HT1080 (cell line): ENCODE measurements at places on chromosomes 11 and 22. TPM values are rescaled to one million over a fixed set of nuclear protein-coding genes. Genes with fewer than 3 reads are reported as not detected.
A peak's percentile ranks its signal among the peaks of the same experiment; 100 is the strongest.

DNA sequence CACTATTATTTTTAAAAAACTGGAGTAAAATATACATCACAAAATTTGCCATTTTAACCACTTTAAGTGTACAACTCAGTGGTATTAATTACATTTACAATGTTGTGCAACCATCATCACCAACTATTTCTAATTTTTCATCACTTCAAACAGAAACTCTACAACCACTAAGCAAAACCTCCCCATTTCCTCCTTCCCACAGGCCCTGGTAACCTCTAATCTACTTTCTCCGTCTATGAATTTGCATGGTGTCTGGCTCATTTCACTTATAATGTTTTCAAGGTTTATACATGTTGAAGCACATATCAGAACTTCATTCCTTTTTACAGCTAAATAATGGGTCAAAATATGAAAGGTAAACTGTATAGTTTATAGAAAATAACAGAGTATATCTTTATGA is 24.4 kb downstream of the DDI1 start:
- DNase-seq = no peak

- no peak for DNase-seq
Measured at GRCh38 chr11:70742553-70743291, 344.4 kb downstream of the CTTN start.

DNA sequence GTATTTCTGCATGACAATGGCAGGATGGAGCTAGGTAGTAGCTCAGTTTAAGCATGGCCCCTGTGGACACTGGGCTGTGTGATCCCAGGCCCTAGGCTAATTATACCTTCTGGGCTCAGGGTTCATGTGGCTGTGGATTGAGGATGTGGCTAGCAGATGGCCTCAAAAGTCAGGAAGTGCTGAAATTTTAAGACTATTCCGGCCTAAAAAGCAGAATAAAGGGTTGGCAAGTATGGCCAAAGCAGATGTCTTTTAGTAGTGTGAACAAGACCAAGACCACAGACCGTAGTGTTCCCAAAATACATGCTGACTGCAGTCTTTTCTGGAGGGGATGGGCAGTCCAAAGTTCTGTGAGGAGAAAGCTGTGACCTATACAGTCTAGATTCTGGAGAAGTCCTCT is 115.7 kb upstream of the RAG2 start:
- DNase-seq = no peak

DNA sequence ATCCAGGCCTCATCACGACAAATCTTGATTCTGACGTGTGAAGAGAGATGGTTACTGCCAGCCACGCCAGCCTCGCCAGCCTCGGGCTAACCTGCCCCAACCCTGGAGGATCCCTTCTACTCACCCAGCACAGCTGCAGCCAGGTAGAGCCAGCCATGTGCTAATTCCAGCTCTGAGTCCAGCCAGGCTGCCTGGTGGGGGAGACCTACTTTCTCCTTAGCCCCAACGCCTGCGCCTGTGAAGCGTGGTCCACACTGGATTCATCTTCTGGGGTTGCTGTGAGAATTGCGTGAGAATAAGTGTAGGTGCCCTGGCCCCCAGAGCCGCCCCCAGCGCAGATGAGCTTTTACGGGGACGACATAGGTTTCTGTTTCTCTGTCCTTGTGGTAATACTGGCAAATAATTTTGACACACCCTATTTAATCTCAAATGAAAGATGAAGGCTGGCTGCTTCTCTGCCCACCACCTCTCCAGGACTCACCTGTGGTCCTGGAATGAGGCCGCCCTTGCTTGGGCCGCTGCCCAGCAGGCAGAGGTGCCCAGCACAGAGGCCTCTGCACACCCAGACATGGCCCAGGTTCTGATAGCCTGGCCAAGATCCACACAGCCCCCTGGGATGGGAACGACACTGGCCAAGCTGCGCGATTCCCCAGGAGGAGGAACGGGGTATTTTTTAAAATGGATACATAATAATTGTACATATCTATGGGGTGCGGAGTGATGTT is 528.4 kb downstream of the TBC1D22A start:
- no peak for DNase-seq

GRCh38 chr11:115939104-115939730 is 435.0 kb upstream of the CADM1 start:
- DNase-seq = no peak

- DNase-seq = no peak
Measured at GRCh38 chr11:86664930-86665329, 7.5 kb downstream of the ME3 start.

DNA sequence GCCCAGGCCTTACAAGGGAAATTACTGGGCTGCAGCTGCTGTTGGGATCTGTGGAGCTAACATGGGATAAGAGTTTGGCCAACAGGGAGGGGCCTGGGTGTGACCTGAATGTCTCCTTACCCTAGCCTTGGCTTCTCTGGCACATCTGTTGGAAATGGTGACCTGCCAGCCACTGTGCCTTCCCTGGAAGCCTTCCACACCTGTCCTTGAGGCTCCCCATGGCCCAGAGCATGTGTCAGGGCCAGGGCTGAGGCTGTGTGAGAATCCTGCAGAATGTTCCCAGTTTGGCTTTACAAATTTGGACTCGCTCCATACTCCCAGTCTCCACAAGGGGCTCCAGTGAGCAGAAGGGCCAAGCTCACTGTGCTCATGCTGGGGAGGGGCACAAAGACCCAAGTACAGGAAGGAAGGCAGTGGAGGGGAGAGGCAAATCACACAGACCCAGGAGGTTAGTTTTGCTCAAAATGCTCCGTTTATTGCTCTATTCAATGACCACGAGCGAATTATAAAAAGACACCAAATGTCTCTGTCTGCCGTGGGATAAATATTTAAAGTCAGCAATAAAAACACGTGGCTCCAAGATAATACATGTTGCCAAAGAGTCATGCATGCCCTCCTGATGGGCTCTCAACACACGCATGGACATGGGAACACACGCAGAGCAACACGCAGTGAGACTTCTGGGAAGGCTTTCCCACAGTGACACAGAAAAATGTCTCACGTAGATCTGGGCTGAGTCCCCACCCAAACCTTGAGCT is 1.7 kb upstream of the IGSF22 start:
- peak; percentile 26 for DNase-seq

GRCh38 chr11:8249482-8249881 is 14.2 kb downstream of the LMO1 start:
- DNase-seq = no peak

GRCh38 chr11:58574881-58575280 is 775 bp downstream of the LPXN start:
- peak; percentile 16 for DNase-seq

DNA sequence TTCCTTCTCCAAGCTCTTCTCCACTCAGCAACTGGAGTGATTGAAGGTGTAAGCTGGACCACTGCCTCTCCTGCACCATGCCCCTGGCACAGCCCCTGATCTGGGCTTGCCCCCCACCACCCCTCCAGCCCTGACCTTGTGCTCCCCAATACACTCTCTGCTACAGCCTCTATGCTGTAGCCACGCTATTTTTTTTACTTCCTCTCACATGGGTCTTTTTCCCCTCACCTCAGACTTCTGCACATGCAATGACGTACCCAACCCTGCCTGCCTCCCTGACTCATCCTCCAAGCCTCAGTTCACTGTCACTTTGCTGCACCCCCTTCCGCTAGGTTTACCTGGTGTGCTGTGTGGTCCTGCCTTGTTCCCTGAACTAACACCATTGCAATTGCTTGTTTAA is 9.0 kb downstream of the CSNK2A3 start:
- peak; percentile 32 for DNase-seq

- no peak for DNase-seq
Measured at GRCh38 chr11:24637520-24637919, 140.7 kb downstream of the LUZP2 start.

GRCh38 chr11:115179636-115180035 is 324.6 kb downstream of the CADM1 start:
- no peak for DNase-seq

- DNase-seq = peak; percentile 83
Measured at GRCh38 chr11:5364214-5364613, 12.9 kb downstream of the OR51B6 start.

GRCh38 chr11:128052912-128053641 is 534.3 kb downstream of the ETS1 start:
- DNase-seq = peak; percentile 84

GRCh38 chr11:121841487-121842191 is 274.4 kb downstream of the BLID start:
- DNase-seq = peak; percentile 26

- DNase-seq = peak; percentile 67
Measured at GRCh38 chr11:110833033-110833484, 120.8 kb upstream of the ARHGAP20 start.

DNA sequence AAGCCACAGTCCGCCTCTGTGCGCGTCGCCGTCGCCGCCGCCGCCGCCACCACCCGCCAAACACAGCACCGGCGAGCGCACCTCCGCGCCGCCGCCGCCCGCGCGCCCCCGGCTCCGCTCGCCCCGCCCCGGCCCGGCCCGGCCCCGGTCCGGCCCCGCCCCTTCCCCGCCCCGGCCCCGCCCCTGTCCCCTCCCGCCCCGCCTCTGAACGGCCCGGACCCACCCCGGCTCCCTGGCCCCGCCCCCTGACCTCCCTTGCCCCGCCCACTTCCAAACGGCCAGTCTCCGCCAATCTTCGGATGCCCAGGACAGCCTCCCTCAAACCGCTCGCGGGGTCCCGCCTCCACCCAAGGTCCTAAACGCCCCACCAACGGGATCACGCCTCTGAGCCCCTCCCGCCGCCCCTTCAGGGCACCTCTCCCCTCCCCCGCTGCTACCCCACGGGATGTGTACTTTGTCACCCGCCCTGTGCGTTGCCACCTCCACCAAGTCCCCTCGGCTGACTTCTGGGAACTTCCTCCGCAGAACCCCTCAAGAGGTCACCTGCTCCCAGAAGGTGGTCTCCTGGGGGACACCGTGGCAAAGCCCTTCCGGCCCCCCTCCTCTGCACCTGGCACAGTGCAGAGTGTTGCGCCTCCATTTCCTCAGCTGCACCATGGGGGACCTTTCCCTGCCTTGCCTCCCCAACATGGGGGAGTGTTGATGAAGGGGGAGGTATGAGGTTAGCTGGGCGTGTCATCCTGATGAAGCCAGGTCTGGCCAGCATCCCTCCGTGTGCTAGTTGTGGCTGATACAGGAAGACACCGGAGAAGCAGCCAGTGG is at the start of gene KIAA0930:
TSS of gene KIAA0930 (minus strand) at position 85 of the 822 bp plus-strand sequence. CDS start 191 bp downstream, outside the sequence.
- no peak for DNase-seq

DNA sequence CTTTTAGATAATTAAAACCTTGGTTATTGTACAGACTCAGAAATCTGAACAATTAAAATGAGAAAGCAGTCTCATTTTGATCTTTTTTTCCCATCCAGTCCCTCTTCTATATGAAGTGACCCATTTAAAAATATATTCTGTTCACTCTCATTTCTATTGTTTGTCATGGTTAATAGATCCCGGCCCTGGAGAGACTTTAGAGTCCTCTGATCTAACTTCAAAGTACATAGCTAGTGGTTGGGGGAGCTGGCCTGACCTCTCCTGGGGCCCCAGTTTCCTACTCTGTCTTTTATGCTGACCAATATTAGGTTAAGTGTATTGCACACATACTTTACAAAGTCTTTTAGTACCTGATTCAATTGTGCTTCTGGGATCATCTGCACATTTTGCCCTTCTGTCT is 13.5 kb downstream of the MRPL48 start:
- DNase-seq = no peak

DNA sequence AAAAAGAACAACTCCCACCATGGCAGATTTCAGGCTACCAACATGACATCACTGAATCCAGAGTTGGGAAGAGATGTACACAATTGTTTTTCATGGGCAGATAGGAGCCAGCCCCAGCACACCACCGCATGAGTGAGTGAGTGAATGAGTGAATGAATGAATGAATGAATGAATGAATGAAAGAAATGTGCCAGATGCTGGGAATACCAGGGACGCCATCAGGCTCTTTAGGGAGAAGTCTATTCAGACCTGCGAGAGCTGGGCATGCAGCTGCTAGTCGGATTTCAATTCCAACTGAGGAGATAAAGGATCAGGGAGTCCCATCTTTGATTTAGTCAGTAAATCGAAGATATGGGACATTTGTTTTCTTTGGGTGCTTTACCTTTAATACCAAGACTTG is 15.3 kb upstream of the FAM83F start:
- DNase-seq = no peak

DNA sequence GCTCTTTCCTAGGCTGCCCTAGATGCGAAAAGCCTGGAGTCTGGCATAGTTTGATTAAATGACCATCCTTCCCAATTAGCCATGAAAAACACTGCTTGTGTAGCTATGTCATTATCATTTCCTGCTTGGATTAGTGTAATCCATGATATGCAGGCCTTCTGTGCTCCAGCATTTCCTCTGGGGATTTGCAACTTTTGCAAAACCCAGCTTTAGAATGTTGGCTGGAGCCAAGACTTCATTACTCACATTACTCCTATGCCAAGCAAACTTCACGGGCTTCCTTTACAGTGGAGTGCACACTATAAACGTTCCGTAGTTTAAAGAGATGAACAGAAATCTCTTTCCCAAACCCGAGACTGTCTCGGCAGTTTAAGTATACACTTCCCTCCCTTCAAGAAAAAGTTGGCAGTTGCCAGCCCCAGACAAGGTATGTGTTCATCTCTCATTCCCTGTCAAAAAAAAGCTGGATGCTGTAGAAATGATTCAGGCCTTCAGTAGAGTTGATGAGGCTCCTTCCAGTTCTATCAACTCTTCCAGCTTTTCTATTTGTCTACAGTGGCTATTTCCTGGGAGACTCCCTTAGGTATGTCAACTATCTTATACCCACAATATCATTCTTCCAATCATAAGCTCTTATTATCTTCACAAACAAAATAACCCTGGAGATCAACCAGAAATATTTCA is 180.0 kb downstream of the MAML2 start:
- peak; percentile 80 for DNase-seq

GRCh38 chr11:130068986-130069658 is 572 bp upstream of the APLP2 start:
- peak; percentile 72 for DNase-seq

DNA sequence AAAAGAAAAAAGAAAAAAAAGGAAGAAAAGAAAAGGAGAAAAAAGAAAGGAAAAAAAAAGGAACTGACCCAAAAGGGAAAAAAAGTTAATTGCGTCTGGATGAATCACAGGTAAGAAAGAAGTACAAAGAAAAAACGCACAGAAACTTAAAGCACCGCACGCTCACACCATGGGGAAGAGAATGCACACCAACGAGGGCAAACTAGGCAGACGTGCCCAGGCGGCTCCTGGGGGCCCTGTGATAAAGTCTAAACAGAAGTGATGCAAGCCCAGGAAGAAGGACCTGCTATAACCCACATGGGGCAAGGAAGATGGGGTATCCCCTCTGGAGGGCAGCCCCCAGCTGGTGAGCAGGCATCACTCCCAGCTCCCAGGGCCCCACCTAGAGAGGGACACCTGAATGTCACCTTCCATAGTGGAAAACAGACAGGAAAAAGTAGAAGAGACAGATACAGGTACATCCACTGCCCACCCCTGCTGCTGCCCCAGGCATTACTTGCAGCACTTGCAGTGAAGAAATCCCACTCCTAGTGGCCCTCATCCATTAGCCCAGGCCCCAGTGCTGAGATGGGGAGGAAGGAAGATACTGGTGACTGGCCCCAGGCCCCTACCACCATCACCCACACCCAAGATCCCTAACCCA is 28.9 kb downstream of the NAP1L4 start:
- DNase-seq = no peak

- no peak for DNase-seq
Measured at GRCh38 chr22:22870577-22871404, 16.8 kb upstream of the IGLL5 start.

DCDC1 gene
- not detected in 2 replicates for total RNA-seq

TEX54 gene
- 0.66 TPM in 1 of 2 replicates, not detected in the other for total RNA-seq

SMC1B gene
- total RNA-seq = not detected in 2 replicates

C1QTNF4 gene
- total RNA-seq = not detected in 2 replicates

KCNK7 gene
- total RNA-seq = not detected in 2 replicates

DBX1 gene
- not detected in 2 replicates for total RNA-seq

MUC6 gene
- not detected in 2 replicates for total RNA-seq

TUBA8 gene
- total RNA-seq = 0.06 and 0.17 TPM in 2 replicates

OR52E8 gene
- not detected in 2 replicates for total RNA-seq

APOL5 gene
- total RNA-seq = not detected in 2 replicates
